ENCODE measurements at places on chromosomes 6 and 20.

DNA sequence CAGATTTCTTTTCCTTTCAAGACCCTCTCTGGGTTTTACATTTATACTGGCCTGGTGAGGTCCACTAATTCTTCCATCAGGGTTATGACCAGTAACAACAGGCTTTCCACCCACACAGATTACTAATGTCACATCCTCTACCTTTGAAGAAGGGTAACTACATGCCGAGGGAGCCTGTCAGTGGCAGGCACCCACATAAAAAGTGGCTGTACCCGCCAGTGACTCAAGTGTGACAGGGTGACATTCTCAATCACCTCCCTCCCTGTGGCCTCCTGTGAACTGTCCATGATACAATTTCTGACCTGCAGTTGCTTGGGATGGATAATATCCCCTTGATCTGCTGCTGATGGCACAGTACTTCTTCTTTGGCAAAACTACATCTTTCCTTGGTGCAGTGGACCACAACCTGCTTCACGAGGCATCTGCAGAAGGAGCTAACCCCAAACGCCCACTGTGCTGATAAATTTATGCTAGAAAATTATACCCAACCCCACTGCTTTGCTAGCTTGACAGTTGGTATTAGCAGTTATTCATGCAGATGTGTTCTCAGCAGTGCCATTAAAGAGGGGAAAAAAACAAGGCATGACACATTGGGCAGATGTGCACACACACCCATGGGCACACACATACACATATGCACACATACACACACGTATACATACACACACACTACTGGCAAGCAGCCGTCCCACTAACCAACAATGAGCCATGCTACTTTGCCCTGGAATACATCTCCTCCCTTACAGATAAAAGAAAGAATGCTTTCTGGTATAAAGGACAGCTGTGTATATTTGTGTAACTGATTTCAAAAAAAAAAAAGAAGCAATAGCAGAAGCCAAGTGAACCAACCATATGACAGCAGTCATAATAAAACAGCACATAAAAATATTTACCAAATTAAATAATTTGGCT lies 20.8 kb downstream of the GFOD1 start:
- no peak for DNase-seq

GRCh38 chr6:10201606-10202510 lies 213.0 kb downstream of the TFAP2A start:
- DNase-seq = no peak

DNA sequence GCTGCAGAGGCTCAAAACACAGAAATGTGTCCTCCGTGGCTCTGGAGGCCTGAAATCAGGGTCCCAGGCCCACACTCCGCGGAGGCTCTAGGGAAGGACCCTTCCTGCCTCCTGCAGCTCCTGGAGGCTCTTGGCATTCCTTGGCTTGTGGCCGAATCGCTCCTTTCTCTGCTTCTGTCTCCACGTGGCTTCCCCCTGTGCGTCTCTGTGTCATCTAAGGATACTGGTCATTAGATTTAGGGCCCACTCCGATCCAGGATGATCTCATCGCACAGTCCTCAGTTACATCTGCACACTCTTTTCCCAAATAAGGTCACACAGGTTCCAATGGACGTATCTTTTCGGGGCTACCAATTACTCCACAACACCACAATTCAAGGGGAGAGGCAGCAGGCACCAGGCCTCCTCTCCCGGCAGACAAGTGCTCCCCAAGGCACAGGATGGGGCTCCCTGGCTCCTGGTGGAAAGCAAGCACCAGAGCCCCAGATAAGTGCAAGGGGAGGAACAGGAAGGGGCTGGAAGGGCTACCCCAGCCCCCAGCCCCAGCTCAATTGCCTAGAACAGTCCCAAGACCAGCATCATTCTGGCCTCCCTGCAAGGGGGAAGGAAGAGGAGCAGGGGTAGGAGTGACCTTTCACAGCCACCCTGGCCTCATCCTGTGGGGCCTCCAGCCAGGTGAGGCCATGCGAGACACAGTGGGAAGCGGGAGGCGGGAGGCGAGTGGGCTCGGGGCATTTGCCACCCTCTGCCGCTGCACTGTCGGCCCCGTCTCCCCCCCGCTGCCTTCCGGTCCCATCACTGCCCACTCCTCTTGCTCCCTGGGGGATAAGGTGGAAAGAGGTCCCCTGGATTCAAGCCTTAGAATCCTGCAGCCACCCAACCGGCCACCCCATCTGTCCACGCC lies 16.3 kb downstream of the NTSR1 start:
- no peak for DNase-seq

DNA sequence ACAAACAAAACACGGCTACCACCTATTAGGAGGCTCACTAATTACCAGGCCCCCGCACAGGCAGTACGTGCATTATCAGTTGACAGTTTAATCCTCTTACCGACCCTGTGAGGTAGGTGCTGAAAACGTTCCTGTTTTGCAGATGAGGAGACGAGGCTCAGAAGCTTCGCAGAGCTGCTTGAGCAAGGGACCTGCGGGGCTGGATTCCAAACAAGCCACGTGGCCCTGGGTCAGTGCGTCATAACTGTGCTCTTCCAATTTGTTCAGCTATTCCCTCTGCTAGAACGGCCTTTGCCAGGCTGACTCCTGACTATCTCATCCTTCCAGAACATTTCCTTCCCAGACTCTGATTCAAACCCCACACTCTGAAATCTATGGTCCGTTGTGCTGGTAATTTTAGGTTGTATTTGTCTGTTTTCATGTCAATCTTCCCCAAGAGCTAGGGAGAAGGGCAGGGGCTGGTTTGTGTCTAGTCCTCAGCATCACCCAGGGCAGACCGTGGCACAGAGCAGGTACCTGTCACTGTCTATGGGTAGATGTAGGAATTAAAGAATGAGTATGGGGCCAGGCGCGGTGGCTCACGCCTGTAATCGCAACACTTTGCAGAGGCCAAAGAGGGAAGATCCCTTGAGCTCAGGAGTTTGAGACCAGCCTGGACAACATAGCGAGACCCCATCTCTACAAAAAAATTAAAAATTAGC lies 28.8 kb upstream of the TLDC2 start:
- no peak for DNase-seq

- no peak for DNase-seq
Observed at GRCh38 chr6:83459663-83460062, 28.8 kb upstream of the ME1 start.

- no peak for DNase-seq
Observed at GRCh38 chr6:138909511-138909910, 78.5 kb downstream of the REPS1 start.

DNA sequence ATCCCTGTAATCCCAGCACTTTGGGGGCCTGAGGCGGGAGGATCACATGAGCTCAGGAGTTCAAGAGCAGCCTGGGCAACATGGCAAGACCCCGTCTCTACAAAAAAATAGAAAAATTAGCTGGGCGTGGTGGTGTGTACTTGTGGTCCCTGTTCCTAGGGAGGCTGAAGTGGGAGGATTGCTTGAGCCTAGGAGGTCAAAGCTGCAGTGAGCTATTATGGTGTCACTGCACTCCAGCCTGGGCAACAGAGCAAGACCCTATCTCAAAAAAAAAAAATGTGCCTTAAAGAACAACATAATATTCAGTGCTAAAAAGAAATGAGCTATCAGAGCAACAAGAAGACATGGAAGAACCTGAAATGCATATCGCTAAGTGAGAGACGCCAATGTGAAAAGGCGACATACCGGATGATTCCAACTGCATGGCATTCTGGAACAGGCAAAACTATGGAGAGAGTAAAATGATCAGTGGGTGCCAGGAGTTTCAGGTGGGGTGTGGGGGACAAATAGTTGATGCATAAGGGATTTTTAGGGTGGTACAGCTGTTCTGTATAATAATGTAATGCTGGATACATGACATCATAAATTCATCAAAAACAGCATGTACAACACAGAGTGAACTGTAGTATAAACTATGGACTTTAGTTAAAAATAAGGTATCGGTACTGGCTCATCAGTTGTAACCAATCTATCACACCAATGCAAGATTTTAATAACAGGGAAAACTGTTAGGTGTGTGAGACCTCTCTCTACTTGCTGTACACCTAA lies 80.8 kb downstream of the GMPR start:
- DNase-seq = no peak

DNA sequence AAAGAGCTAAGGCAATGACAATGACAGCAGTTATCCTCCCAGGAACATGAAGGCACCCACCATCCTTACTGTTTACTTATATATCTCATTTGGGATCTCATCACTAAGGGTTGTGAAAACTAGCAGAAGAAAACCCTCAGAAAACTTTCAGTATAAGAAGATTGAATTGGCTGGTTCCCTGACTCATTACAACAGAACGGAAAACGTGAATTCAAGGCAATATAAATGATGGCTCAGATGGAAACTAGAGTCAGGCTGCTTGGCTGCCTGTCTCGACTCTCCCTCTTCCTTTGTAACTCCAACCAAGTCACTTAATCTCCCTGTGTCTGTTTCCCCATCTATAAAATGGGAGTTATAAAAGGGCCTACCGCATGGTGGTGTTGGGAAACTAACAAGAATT lies 387.1 kb upstream of the JARID2 start:
- DNase-seq = no peak

DNA sequence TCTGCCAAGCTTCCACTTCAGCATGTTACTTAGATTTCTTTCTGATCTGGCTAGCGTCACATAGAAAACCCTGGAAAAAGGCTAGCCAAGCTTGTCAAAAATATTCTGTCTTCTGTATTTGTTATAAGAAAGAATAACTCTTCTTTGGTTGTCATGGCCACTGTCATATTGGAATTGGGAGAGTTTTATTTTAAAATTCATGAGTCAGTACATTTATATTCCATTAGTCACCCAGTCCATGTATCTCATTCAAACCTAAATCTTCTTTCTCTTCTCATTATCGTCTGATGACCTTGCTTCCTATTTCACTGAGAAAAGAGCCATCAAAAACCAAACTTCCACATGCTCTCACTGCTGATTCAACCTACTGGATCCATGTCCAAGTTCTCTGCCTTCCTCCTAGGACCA lies 65.7 kb downstream of the EPM2A start:
- DNase-seq = peak; percentile 79

DNA sequence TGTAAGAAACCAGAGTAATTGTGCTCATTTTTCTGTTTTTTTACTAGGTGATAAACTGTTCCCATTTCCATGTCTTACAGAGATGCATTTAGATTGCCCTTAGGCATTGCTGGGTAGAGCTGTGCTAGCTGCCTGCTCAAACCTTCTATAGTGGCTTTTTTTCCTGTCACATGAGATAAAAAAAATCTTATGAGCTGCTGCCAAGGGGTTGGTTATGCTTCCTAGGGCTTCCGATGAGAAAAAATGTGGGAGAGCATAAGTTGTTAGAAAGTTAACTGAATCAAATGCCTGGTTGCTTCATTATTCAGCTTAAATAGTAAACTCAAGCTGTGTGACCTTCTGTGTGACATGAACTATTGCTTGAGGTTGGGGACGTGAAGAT lies 50.0 kb upstream of the NOX3 start:
- no peak for DNase-seq

- DNase-seq = no peak
Observed at GRCh38 chr6:142376800-142377496, 75.1 kb downstream of the ADGRG6 start.

GRCh38 chr6:90388395-90388794 lies 91.8 kb upstream of the BACH2 start:
- DNase-seq = no peak

DNA sequence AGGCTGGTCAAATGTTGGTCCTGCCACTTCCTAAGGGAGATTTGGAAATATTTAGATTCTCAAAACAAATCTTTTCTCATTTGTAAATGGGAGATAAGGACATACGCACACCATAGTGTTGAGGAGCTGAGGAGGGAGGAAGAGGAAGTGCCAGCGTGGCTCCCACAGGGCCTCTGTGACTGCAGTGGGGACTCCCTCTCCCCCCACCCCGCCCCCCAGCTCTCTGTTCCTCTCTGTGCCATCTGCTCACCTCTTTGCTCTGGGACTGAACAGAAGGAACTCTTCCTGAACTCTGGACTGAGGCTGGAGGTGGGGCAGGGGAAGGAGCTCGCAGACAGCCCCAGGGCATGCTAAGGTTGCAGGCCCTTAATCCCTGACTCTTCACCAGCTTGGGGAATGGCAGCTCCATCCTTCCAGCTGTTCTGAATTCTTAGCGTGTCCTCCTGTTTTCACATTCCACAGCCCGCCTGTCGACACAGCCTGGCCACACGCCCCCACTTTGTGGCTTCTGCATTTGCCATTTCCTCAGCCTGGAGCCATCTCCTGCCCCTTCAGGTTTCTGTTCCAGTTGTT lies 11.4 kb downstream of the DDX27 start:
- no peak for DNase-seq

DNA sequence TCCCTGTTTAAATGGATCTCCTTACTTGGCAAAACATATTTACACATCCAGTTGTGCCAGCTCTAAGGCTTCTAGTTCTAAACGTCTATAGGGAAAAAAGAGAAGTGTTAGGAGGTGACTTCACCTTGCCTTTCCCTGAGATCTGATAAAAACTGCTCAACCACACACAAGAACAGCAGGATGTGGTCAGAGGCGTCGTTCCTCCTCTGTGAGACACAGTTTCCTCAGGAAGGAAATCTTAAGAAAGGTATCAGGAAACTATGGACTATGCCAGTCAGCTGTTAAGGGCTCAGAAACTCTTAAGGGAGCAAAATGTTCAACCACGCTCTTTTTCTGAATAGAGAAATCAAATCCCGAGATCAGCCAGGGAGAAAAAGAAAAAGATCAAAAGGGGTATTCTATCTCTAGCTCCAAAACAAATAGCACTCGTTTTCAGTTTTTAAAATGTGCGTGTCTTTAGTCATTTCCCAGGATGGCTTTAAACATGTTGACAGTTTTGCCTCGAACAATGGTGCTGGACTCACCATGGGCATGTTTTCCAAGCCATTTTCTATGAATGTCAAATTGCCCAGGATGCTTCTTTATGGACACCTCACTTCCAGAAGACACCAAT lies 154.5 kb downstream of the HACE1 start:
- DNase-seq = peak; percentile 58

DNA sequence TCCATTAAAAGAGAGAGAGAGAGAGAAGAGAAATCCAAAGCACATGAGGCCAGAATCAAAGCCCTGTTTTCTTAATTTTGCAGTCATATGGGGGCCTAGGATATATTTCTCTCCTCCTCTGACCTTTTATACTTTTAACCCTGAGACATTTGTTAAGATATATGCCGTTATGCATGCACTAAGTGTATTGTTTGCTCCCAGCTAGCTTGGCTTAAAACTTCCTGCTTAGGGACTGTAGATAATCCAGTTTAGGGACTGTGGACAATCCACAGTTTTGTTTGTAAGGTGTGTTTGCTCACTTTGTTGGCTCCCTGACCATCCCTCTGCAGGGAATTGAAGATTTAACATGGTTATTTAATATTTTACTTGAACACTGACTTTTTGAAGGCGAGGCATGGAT lies 166.3 kb upstream of the TSHZ2 start:
- DNase-seq = no peak

DNA sequence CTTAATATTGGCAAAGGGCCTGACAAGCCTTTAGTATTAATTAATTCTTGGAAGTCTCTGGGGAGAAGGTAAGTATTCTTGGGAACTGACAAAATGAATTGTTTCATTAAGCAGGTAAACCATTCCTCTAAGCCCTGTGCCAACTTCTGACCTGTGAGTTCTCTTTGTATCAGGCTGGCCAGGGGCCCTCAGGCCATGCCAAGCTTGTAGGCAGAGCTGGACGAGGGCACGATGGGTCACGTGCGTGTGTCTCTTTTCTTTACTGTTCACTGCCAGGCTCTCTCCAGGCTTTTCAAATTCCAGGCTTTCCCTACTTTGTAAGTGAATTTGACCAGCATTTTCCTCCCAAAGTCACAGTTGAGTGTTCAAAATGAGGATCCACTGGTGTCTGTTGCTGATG lies 112.4 kb downstream of the NRN1 start:
- no peak for DNase-seq

Data from HS-5 (cell line).